Epithelial cell of prostate (primary cell): ENCODE measurements at places on chromosomes 5 and 9.

GRCh38 chr5:153755913-153756500, 265.5 kb downstream of the GRIA1 start:
- DNase-seq: no peak

DNA sequence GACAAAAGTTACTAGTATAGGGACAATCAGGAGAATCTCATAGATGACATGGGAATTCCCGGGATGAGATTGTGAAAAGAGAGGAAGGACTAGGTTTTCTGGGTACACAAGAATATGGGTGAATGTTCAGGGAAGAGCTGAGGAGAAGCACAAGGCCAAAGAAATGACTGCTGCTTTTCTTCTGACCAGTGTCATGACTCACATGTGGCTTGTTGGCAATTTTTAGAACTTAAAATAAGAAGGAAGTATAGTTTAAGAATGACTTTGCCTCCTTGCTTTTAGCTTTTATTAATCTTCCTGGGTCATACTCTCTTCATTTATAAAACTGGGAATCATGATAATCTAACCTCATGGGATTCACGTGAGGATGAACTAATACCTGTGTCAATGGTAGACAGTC, 652.4 kb upstream of the MEF2C start:
- DNase-seq: no peak

DNA sequence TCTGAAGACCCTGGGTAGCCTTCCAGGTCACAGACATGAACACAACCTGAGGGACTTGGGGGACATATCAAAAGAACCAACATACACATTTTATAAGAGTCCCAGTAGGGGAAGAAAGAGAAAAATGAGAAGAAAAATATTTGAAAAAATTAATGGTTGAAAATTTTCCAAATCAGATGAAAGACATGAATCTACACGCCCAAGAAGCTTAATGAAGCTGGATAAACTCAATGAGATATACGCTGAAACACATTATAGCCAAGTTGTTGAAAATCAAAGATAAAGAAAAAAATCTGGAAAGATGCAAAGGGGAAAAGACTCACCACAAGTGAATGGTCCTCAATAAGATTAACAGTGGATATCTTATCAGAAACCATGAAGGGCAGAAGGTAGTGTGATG, 9.6 kb upstream of the CCDC180 start:
- DNase-seq: no peak

DNA sequence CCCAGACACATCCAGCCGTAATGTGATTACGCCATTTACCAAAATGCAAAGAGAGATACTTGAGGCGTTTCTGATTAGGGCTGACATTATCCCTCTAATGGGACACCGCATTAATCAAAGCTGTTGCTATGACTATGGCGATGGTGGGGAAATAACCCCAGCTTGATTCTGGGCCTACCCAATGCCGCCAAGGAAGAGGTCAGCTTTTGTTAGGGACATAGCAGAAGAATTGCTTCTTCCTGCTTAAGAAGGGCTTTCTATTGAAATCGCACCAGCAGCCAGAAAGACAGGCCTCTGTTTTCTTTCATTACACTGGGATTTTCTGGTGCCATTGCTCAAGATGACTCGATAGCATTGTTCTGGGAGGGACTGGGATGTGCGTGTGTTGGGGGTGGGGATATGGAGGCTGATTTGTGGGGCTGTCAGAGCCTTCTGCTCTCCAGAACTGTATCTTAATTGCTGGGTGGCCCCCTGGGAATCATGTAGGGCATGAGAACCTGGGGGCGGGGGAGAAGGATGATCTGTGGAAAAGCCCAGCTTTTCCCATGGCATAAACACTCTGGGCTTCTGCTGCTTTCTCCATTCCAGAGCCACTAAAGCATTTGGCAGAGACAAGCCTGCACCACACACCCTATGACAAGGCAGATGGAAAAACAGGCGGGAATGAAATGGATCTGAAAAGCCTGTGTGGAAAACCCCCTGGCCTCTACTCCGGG, 106.5 kb upstream of the RAD23B start:
- no peak for DNase-seq

DNA sequence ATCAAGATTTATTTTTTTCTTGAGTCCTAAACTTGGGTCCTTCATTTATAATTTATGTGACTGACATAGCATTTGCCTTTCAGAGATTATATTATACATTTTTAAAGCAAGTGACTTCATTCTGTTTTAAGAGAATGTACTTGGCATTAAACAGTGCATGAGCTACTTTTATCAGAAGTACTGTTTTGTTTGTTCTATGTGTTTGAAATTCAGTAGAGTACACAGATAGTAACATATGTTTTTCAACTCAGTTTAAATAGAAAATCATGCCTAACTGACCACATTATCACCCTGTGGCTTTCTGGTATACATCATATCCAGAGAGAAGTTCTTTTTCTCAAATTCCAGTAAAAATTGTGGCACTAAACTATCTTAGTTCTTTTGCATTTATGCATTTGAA, 335.3 kb upstream of the CDH18 start:
- no peak for DNase-seq
